ENCODE measurements at places on chromosomes 2 and 18.
A peak's percentile ranks its signal among the peaks of the same experiment; 100 is the strongest.

- no peak for DNase-seq
- no peaks in the 10 kb centered on the region for H3K36me3 ChIP-seq
- no peak overlapping the region for H3K27ac ChIP-seq
- no peaks in the 10 kb centered on the region for H3K4me1 ChIP-seq
These were observed 93.9 kb upstream of the CTDP1 start for GRCh38 chr18:79585395-79586370.

DNA sequence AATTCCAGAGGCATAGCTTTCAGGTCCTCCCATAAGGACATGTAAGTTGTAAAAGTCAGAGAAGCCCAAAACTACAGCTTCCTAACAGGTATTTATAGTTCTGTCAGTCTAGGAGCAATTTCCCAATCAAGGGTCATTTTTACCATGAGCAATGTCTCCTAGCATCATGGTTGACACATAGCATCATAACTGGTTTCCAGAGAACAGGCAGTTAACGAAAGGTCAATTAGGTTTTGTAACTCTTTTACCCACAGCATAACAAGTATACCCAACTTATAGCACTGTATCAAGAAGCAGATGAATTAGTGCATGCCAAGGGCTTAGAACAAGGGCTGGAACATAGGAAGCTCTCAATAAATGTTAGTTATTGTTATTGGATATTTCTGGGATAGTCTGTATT is 110.1 kb downstream of the MREG start:
- peaks cover 5% of the 10 kb centered on the region for H3K4me1 ChIP-seq
- no peaks in the 10 kb centered on the region for H3K36me3 ChIP-seq
- DNase-seq = no peak
- no peak overlapping the region for H3K4me3 ChIP-seq

- no peaks in the 10 kb centered on the region for H3K36me3 ChIP-seq
- DNase-seq = no peak
- no peak overlapping the region for H3K4me3 ChIP-seq
- H3K27me3 ChIP-seq = no peaks in the 10 kb centered on the region
These were observed 458.6 kb downstream of the KCNJ3 start for GRCh38 chr2:155157065-155157464.

DNA sequence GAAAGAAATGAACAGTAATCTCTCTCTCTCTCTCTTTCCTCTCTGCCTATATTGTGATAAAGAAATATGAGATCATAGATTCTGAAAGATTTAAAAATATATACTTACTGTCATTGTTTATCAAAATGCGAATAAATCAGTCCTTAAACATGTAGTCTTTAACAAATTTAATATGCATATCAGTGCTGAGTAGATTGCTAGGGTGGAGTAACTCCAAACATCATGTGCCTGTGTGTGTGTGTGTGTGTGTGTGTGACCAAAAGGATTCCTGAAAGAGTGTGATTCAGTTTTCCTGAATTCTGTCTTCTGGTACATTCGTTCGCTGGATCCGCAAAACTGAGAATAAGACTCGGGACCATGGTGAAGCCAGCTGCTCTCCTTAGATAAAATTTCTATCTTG is 24.0 kb upstream of the DSEL start:
- no peaks in the 10 kb centered on the region for H3K4me1 ChIP-seq
- no peaks in the 10 kb centered on the region for H3K36me3 ChIP-seq
- no peaks in the 10 kb centered on the region for H3K27me3 ChIP-seq
- H3K4me3 ChIP-seq = no peak overlapping the region

DNA sequence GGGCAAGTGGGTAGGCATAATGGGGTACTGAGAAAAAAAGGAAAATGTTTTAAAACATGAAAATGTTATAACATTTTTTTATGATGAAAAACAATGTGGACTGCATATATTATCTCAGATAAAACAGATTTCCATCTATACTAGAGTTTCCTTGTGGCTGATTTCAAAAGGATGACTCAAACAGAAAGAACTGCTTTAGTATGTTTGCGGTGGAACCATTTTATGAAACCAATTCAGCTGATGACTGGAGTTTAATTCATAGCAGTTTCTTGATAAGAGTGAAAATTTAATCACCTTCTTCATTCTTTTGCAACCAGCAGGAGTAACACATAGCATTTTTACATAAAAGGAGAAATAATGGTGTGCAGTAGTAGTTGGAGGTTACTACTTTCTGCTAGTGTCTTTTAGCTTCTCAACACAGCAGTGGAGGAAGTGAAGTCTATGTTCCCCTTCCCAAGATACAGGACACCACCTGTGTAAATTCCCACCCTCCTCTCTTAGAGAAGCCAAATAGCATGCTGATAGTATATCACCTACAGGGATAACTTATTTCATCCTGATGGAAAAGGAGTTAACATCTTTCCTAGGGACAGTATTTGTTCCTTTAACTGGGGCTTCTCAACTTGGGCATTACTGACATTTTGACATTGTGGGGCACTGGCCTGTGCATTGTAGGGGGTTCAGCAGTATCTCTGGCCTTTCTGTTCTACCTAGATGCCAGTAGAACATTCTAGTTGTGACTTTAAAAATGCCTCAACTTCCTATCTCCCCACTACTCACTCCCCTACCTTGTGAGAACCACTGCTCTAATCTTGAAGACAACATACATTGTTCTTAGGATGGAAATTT is 29.9 kb downstream of the PELI1 start:
- peaks cover 83% of the 10 kb centered on the region for H3K4me1 ChIP-seq
- peak overlapping the region; percentile 89 for H3K27ac ChIP-seq
- no peak for DNase-seq
- peak overlapping the region; percentile 72 for H3K4me3 ChIP-seq
- H3K27me3 ChIP-seq = no peaks in the 10 kb centered on the region
- H3K36me3 ChIP-seq = peaks cover 2% of the 10 kb centered on the region

DNA sequence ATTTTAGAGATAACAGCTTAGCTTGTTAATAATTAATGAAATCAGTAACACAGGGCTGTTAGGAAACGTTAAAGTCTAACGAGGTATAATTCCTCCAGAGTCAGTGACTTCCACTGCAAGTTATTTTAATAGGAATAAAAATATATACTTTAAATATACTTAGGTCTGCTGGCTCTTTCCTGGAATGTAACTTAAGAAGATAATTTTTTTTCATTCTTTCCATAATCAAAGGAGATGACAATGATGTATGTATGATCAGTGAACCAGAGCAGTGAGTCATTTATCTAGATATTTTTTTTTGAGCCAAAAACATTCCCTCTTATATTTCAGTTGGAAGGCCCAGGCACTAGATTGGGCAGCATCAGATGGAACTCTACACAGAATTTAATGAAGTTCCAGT is 104.2 kb upstream of the LYPD1 start:
- no peaks in the 10 kb centered on the region for H3K27me3 ChIP-seq
- H3K27ac ChIP-seq = no peak overlapping the region
- no peaks in the 10 kb centered on the region for H3K4me1 ChIP-seq
- no peak overlapping the region for H3K4me3 ChIP-seq

DNA sequence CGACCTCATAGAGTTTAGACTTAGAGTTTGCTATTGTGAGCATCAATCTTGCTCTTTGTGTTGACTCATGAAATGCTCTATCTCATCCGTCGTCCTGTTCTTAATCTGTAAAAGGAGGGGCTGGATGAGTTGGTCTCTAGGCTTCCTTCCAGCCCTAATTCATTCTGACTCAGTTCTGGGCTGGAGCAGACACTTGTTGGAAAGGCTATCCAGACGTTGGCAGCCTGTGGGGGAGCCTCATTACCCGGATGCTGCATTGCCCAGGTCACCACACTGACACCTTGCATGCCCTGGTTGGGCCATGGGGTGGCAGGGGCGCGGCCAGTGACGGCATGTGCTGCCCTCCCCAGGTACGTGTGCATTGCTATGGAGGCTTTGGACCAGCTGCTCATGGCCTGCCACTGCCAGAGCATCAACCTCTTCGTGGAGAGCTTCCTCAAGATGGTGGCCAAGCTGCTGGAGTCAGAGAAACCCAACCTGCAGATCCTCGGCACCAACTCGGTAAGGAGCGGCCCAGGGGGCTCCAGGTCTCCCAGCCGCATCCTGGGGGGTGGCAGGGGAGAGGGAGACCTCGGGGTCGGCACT is 61.5 kb downstream of the EFR3B start:
- H3K27ac ChIP-seq = no peak overlapping the region
- peaks cover 26% of the 10 kb centered on the region for H3K4me1 ChIP-seq
- no peak overlapping the region for H3K4me3 ChIP-seq
- peaks cover 5% of the 10 kb centered on the region for H3K27me3 ChIP-seq
- no peak for DNase-seq

GRCh38 chr2:231174211-231174651 is 24.2 kb upstream of the ARMC9 start:
- H3K36me3 ChIP-seq = peaks cover 6% of the 10 kb centered on the region
- peaks cover 8% of the 10 kb centered on the region for H3K4me1 ChIP-seq
- DNase-seq = no peak
- H3K4me3 ChIP-seq = no peak overlapping the region

GRCh38 chr18:58315041-58315440 is 271.0 kb downstream of the NEDD4L start:
- no peak for DNase-seq
- H3K4me3 ChIP-seq = no peak overlapping the region
- no peaks in the 10 kb centered on the region for H3K36me3 ChIP-seq
- peaks cover 25% of the 10 kb centered on the region for H3K4me1 ChIP-seq

GRCh38 chr2:156864753-156865152 is 392.8 kb upstream of the GALNT5 start:
- DNase-seq = no peak
- H3K36me3 ChIP-seq = no peaks in the 10 kb centered on the region
- no peaks in the 10 kb centered on the region for H3K27me3 ChIP-seq
- H3K4me1 ChIP-seq = no peaks in the 10 kb centered on the region

DNA sequence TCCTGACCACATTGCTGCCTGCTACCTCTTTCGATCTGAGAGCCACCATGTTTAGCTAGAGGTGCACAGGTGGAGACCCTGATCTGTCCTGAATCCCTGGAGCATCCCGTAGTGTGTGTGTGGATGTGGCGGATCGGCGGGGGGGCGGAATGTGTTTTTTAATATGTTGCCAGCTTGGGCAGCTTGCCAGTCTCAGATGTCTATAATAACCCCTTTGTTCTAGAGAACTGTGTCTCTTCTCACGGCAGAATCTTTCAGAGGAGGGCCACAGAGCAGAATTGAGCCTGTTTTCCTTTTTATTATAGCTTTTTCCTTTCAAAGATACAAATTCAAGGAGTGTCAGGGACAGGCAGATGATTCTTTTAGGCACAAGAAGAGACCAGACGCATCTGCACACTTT is 934.1 kb upstream of the KLHL29 start:
- no peaks in the 10 kb centered on the region for H3K4me1 ChIP-seq
- H3K36me3 ChIP-seq = no peaks in the 10 kb centered on the region
- no peak for DNase-seq
- H3K27ac ChIP-seq = no peak overlapping the region

- H3K27me3 ChIP-seq = no peaks in the 10 kb centered on the region
- no peak overlapping the region for H3K4me3 ChIP-seq
- no peaks in the 10 kb centered on the region for H3K36me3 ChIP-seq
- no peak for DNase-seq
- no peak overlapping the region for H3K27ac ChIP-seq
- H3K4me1 ChIP-seq = peaks cover 5% of the 10 kb centered on the region
These were observed 196.8 kb upstream of the SESTD1 start for GRCh38 chr2:179461420-179461819.

- no peaks in the 10 kb centered on the region for H3K4me1 ChIP-seq
- peaks cover 10% of the 10 kb centered on the region for H3K27me3 ChIP-seq
- H3K36me3 ChIP-seq = no peaks in the 10 kb centered on the region
- no peak for DNase-seq
- no peak overlapping the region for H3K4me3 ChIP-seq
- H3K27ac ChIP-seq = no peak overlapping the region
These were observed 129.3 kb upstream of the SMIM21 start for GRCh38 chr18:75556841-75557240.

GRCh38 chr18:54774981-54775665 is 53.2 kb upstream of the RAB27B start:
- H3K4me1 ChIP-seq = peaks cover 21% of the 10 kb centered on the region
- H3K27ac ChIP-seq = no peak overlapping the region
- no peak for DNase-seq
- peaks cover 23% of the 10 kb centered on the region for H3K27me3 ChIP-seq
- H3K36me3 ChIP-seq = no peaks in the 10 kb centered on the region

DNA sequence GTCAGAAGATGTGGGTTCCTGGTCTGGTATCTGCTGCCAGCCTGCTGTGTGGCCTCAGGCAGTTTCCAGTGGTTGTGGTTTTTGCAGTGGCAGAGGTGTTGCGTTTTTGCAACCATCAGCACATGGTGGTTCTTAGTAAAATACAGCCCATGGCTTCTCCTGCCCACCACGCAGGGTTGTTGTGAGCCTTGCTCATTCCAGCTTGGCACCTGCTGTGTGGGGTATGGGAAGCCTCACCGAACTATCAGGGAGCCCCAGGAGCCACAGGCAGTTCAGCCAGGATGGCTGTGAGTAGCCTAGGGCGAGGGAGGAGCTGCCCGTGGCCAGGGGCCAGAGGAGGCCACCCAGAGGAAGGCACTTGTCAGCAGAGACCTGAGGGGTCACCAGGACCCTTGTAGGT is 9.8 kb downstream of the ARID5A start:
- no peak for DNase-seq
- no peaks in the 10 kb centered on the region for H3K27me3 ChIP-seq
- peak overlapping the region; percentile 94 for H3K27ac ChIP-seq
- peaks cover 67% of the 10 kb centered on the region for H3K4me1 ChIP-seq
- H3K4me3 ChIP-seq = peak overlapping the region; percentile 94

- H3K36me3 ChIP-seq = no peaks in the 10 kb centered on the region
- DNase-seq = no peak
- no peak overlapping the region for H3K4me3 ChIP-seq
These were observed 12.6 kb downstream of the NT5DC4 start for GRCh38 chr2:112733456-112733855.

DNA sequence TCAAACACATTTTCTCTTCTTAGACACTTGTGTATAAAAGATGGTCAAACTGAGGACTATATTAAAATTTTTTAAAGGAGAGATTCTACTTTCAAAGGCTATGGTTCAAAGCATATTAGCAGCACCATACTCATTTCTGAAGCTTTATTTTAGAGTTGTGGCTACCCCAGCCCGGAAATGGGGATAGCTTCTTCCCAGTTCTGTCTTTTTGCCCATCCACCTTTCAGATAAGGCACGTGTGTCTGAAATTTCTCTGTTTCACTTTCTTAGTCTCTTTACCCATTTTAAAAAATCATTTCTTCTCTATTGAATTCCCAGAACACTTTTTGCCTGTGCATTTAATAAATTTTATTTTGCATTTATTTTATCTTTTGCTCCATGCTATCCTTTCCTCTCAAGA is 431.5 kb downstream of the RNF144A start:
- no peak overlapping the region for H3K27ac ChIP-seq
- H3K27me3 ChIP-seq = no peaks in the 10 kb centered on the region
- no peak for DNase-seq
- no peak overlapping the region for H3K4me3 ChIP-seq
- no peaks in the 10 kb centered on the region for H3K36me3 ChIP-seq

All from activated T-cell treated with anti-CD3 and anti-CD28 coated beads, Interleukin-2, amount 50 U/mL, for 72 hours (primary cell).